ENCODE measurements at places on chromosomes 13 and 19.

- DNase-seq = no peak
Measured at GRCh38 chr13:32262165-32262564, 53.0 kb downstream of the ZAR1L start.

- DNase-seq = no peak
Measured at GRCh38 chr13:110677731-110678545, 28.0 kb downstream of the CARS2 start.

GRCh38 chr19:48513289-48514122 is 1.9 kb upstream of the LMTK3 start:
- no peak for DNase-seq

DNA sequence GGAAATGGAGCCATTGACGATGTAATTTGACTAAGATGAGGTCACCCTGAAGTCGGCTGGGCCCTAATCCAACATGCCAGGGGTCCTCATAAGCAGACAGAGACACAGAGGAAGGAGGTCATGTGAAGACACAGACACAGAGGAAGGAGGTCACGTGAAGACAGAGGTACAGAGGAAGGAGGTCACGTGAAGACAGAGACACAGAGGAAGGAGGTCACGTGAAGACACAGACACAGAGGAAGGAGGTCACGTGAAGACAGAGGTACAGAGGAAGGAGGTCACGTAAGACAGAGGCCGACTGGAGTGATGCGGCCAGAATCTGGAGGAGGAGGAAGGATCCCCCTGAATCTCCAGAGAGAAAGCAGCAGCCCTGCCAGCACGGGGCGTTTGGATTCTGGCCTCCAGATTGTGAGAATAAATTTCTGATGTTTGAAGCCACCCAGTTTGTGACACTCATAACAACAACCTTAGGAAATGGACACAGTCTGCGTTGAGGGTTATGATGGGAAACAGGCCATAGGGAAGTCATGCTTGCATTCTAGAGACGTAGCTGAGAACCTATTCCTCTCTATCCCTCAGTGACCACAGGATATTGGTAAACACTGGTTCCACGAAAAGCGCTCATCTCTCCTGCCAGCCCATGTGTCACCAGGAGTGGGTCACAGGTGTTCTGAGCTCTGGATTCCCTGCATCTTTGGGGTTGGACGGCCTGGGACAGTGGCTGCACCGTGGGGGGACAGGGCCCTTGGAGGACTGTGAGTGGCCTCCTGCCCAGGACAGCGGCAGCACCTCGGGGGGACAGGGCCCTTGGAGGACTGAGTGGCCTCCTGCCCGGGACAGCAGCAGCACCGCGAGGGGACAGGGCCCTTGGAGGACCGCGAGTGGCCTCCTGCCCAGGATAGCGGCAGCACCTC is 108.5 kb downstream of the SOX1 start:
- DNase-seq = no peak

DNA sequence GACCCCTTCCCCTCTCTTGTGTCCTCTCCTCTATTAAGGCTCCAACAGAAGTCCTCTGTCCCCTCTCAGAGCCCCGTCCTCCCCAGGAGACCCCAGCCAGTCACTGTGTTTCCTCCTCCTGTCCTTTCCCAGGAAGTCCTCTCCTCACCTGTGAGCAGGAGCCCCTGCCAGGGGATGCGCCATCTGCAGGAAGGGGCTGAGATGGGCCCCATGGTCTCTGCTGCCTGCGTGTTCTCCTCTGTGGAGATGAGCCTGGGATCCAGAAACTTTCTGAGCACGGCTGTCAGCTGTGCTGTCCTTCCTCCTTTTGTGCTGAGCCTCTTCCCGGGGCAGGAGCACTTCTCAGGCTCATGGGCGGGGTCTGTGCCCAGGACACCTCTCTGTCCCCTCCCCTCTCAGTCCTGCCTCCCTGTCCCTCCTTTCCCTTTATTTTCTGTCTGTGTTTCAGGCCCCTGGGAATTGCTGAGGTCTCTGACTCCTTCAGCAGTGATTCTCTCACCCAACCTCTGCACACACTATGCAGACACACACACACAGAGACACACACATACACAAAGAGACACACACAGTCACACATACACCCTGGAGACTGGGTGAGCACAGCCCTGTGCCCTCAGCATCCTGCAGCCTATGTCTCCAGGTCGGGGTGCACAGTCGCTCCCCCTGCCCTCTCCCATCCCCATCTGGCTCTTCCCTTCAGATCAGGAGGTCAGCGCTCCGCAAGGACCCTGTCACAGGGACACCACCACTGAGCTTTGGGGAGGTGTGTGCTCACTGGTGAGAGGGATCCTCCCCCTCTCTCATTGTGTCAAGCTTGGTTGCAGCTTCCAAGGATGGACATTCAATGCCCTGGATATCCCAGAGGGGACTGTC is at the start of gene CEACAM8:
TSS of gene CEACAM8 (minus strand) at position 308 of the 873 bp plus-strand sequence. CDS start at position 212, 96 bp downstream.
- DNase-seq = no peak

DNA sequence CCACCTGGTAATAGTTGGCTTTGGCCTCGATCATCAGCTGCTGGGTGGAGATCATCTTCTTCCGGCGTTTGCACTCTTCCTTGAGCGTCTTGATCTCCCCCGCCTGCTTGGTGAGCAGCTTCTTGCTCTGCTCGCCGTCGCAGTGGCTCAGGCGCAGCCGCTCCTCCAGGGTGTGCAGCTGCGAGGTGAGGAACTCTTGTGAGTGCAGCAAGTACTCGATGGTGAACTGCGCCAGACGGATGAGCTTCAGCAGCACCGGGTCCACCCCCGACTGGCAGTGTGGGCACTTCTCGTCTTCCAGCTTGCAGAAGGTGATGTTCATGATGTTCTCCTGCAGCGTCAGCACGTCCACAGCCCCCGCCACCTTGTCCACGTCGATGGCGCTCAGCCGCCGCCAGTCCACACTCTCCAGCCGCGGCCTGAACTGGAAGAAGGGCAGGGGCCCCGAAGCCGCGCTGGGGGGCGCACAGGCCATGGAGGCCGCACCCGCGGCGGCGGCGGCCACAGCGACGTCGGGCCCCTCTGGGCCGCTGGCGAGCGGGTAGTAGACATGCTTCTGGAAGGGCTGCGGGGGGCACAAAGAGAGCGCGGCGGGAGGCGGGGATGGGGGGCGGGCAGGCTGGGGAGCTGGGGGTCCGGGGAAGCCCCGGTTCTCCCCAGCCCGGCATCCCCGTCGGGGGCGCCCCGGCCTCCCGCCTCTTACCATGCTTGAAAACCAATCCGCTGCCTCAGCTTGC is 3.0 kb downstream of the DZIP1 start:
- no peak for DNase-seq

DNA sequence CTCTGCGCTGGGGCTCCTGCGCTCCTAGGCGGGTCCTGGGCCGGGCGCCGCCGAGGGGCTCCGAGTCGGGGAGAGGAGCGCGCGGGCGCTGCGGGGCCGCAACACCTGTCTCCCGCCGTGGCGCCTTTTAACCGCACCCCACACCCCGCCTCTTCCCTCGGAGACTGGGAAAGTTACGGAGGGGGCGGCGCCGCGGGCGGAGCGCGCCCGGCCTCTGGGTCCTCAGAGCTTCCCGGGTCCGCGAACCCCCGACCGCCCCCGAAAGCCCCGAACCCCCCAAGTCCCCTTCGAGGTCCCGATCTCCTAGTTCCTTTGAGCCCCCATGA is at the start of gene GJB2:
TSS of gene GJB2 (minus strand) at position 103 of the 326 bp plus-strand sequence. CDS start 3,357 bp downstream, outside the sequence.
- DNase-seq = no peak

- no peak for DNase-seq
Measured at GRCh38 chr13:83761631-83762030, 120.6 kb downstream of the SLITRK1 start.

DNA sequence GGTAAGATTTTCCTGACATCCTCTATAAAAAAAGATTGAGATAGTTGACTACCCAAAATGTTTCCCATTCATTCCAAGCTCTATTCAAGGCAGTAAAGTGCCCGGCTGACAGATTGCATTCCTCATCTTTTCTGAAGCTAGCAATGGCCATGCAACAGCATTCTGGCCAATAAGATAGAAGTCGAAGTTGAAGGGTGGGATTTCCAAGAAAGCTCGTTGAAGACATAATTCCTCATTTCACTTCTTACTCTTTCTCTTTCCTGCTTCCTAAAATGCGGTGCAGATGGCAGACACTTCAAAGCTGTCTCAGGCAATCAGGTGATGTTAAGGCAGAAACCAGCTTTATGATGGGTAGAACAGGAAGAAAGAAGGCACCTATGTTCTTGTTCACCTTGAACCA is 13.4 kb upstream of the ALOX5AP start:
- no peak for DNase-seq

DNA sequence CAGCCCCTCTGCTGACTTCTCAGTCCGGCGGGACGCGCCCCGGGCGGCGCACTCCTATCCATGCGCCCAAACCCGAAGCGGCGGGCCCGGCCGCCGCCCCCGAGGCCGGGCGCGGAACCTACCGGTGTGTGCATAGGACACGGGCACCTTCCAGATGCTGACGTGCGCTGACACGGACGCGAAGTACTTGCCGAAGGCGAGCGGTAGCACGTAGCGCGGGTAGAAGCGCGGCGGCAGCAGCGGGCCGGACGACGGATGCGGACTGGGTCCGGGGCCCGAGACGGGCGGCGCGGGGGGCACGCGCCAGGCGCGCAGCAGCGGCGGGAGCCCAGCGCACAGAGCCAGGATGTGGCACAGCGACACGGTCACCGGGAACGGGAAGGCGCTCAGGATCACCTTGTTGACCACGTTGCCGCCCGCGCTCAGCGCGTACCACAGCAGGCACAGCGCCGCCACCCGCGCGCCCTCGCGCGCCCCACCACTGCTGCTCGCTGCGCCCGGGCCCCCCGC is 338 bp downstream of the SLC35E1 start:
- DNase-seq = peak; percentile 24

GRCh38 chr13:32824675-32825074 is 191.5 kb upstream of the KL start:
- peak; percentile 15 for DNase-seq

- DNase-seq = no peak
Measured at GRCh38 chr13:60755380-60756163, 358.6 kb downstream of the TDRD3 start.

DNA sequence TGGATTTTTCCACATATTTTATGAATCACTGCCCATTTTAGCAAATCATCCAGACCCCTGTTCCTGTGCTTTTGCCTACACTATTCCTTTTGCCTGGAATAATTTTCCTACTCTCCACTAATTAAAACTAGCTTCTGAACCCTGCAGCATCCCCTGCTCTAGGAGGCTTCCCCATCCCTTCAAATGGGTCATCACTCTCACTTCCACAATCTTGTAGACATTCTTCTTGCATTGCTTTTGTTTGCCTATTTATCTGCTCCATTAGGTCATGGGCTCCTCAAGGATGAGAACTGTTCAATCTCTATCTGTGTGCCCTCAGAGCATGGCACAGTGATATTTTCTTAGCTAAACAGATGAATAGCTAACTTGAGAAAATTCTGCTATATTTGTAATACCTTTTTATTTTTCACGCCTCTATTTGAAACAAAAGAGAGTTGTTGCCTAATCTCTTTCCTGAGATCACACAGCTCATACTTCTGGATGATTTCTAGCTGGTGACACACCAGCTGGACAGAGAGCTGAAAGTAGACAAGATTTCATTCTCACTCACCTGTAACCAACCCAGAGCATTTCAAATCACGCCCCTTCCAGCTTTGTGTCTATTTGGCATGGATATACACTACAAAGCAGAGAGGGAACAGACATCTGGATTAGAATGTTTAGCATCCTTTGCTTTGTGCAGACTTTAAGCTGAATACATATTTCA is 466.0 kb downstream of the FOXO1 start:
- no peak for DNase-seq

GRCh38 chr19:58350001-58350861 is 3.1 kb downstream of the A1BG start:
- DNase-seq = no peak

DNA sequence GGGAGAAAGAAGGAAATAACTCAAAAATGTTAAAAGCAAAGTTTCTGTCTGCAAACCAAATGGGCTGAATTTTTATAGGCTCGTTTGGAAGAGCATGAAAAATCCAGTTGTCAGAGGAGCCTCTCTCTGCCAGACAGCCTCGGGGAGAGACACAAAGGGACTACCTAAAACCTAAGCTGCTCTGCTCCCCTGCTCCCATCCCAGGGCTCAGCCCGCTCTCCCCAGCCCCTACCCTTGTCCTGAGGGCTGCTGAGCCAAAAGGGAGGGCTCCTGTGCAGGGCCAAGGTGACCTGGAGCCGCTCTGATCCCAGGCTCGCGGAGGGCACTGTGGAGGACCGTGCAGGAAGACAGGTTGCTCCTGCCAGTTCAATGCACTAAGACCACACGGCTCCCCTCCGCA is 96.7 kb upstream of the UQCRFS1 start:
- no peak for DNase-seq

DNA sequence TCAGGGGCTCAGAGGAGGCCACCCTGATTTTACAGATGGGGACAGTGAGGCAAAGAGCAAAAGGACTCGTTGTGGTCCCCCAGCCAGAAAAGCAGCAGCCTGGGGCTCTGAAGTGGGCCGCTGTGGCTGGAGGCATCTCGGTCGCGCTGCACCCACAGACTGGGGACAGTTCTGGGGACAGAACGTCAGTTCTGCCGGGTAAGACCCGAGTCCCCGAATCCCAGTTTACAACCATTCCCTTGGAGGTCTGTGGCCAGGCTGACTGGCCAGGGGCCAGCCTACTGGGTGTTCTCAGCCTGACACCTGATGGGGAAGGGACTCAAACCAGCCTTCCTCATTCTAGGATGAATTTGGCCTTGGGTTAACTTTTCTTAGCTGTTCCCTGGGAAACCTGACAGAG is 14.1 kb downstream of the SUGP1 start:
- DNase-seq = no peak

DNA sequence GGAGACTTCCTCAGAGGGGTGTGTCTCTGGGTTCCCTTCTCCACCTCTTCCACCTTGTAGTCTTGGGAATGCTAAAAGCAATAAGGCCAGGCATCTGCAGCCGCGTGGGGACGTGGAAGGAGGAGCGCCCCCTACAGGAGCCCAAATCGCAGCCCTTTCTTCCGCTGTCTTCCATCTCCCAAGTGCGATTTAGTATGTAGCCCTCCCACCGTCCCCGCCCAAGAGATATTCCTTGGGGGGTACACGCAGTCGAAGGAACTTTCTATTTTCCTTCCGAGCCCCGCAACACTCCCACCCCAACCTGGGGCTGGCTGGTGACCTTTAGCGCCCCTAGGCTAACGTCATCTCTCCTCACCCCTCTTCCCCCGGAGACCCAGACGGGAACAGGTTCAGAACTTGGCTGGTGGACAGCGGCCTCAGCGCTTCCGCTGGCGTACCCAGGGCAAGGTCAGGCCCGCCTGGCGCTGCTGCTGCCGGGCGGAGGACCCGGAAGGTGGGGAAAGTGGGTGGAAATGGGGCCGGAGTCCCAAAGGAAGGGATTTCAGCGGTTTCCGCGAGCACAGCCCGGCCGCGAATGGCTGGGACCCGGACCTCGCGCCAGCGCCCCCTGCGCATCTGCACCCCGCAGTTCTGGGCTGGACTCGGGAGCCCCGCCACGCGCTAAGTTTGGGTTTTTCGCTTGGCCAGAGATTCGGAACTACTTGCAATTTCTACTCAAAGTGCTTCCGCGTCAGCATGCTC is 2.1 kb upstream of the PCDH8 start:
- DNase-seq = peak; percentile 87

All from neuronal stem cell (in vitro differentiated cells).